Retina (tissue), 1 donor: ENCODE measurements at places on chromosomes 1 and 21.

- peak; percentile 44 for DNase-seq
Observed at GRCh38 chr1:169348383-169349036, 19.1 kb downstream of the NME7 start.

DNA sequence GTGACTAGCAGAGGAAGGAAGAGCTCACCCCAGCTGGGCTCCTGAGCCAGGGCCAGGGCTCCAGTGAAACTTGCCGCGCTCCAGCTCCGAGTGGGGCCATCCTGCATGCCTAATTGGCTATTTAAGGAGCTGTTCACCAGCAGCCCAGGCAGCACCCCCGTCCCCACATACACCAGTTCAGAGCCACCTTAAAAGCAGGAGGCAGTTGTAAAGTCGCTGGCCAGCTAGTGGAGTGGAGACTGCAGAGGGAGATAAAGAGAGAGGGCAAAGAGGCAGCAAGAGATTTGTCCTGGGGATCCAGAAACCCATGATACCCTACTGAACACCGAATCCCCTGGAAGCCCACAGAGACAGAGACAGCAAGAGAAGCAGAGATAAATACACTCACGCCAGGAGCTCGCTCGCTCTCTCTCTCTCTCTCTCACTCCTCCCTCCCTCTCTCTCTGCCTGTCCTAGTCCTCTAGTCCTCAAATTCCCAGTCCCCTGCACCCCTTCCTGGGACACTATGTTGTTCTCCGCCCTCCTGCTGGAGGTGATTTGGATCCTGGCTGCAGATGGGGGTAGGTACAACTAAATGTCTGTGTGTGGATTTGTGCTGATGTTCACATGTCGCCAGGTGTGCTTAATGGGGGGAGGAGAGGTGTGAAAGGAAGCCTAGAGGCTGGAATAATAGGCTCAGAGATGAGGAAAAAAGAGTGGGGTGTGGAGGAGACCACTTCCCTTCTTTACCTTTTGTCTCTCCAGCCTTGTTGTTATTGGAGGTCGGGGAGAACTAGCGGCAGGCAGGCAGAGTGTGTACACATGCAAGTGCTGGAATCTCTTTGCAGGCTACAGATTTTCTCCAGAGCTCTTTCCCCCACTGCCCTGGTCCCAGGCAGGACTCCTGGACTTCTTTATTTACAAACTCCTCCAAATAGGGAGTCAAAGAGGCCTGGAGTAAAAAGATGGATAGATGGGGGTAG is at the start of gene CA14:
TSS of gene CA14 (plus strand) at position 151 of the 962 bp plus-strand sequence. CDS start at position 506, 355 bp downstream.
- DNase-seq: peak; percentile 76

- no peak for DNase-seq
Observed at GRCh38 chr1:21921100-21921875, 15.8 kb downstream of the HSPG2 start.

DNA sequence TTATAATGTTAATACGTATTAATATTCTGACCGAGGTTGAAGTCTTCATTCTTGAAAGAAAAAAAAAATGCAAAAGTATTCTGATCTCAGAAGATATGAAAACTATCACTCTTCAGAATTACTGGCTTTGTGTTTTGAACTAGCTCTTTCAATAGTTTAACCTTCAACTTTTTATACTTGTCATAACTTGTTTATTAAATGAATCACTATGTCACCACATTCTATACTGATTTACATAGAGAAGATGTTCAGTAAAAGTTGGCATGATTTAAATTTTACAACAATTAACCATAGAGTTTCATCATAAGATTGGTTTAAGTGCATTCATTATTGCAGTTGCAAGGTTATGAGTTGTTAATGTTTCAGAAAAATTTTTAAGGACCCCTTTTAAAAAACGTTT is 57.3 kb downstream of the HS2ST1 start:
- DNase-seq: no peak

- DNase-seq: no peak
Observed at GRCh38 chr1:55823541-55824250, 608.5 kb upstream of the USP24 start.

- DNase-seq: no peak
Observed at GRCh38 chr1:62076286-62076685, 118.4 kb upstream of the L1TD1 start.

DNA sequence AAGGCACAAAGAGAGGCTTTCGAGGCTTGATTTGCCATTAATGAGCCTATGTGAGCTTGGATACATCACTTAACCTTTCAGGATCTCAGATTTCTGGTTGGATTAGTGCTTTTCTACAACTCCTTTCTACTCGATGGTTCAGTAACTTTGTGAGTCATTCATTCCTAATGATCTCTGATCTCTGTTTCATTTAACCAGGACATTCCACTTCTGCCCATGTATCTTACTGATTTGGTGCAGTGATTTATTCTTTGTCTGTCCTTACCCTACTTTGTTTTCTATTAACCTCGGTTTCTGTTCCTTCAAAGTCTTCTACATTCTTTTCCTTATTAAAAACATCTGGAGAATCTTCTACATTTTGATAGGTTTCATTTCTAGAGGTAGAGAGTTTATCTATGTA is 94.6 kb upstream of the ZBTB18 start:
- DNase-seq: no peak

DNA sequence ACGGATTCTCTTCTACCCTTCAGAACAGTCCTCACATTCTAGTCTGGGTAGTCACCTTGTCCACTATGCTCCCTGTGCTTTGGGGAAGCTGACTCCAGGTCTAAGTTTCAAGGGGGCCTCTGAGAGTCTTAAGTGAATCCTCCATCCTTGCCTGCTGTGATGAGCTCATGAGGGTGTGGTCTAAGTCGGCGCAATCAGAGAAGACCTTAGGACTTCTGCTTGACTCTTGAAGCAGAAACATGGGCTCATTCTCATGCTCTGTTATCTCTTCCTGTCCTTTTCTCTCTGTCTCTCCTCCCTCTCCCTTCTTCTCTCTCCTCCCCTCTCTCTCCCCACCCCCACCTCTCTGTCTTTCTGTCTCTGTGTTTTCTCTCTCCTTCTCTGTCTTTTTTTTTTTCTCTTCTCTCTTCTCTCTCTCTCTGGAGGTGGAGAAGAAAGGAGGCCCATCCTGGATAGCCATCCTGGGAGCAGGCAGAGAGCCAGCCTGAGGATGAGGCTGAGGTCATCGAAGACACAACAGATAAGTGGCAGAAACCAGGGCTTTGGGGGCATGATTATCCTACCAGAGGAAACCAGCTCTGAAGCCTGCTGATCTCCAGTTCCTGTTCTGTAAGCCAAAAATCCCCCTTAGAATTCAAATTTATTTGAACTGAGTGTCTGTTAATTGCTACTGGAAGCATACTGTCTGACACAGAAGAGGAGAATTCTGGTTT is 245.6 kb downstream of the SIPA1L2 start:
- no peak for DNase-seq

GRCh38 chr1:8281843-8282509 is 35.9 kb upstream of the SLC45A1 start:
- DNase-seq: peak; percentile 39

GRCh38 chr1:78491451-78492071 is 787 bp downstream of the PTGFR start:
- peak; percentile 80 for DNase-seq

- no peak for DNase-seq
Observed at GRCh38 chr1:228378873-228379460, 27.7 kb downstream of the TRIM11 start.

GRCh38 chr1:157111396-157112165 is 12.0 kb upstream of the ETV3L start:
- peak; percentile 57 for DNase-seq

DNA sequence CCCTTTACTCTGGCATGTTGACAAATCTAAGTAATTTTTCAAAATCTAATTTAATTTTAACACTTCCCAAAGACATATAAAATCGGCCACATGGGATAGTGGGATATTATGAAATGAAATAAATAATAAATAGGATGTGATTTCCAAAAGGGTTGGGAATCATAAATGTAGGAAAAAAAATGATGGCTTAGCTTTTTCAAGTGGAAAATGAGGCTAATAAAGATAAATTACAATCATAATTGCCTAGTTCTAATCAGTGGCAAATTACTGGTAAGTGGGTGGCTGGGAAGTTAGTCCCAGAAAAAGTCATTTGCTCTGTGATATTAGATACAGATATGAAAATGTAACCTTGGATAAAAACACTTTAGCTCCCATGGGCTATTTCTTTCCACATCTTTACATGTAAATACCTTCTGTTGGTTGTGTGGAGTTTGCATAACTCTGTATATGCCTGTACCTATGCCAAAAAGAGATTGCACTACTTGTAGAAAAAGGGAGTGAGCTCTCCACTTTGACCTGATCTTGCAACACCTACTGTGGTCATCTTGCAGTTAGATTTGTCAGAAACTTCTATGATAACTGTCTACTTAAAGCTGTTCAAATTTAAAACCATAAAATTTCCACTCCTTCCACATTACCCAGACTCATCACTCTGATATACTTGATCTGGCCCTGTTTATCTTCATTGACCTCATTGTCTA is 284.6 kb upstream of the KAZN start:
- no peak for DNase-seq

DNA sequence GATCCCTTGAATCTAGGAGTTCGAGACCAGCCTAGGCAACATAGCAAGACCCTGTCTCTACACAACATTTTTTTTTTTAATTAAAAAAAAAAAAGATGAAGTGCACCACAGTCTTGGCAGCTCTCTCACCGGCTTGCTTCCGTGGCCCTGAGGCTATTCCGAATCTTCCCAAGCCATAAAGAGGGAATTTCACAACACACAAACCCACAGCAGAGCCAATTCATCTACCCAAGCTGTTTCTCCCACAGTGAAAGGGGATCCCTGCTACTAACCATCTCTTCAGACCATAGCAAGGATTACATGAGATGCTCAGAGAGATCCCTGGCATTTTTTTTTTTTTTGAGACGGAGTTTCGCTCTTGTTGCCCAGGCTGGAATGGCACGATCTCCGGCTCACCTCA is 8.3 kb upstream of the CHD5 start:
- DNase-seq: no peak

- no peak for DNase-seq
Observed at GRCh38 chr1:26349188-26349876, 4.6 kb downstream of the CRYBG2 start.

DNA sequence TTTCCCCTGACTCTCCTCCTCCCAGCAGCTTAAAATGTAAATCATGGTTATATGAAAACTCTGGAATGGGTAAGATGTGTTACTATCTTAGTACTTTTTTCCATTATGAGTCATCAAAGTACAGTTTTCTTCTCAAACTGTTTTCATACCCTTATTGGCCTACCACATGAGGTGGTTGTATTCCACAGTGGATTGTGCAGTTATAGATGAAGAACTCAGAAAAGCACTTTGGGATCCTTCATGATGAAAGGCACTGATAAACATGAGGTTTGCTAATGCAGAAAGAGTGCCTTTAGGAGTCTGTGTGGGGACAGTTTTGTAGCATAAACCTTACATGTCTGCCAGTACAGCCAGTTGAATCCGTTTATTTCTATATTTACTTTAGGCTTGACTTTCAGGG is 32.0 kb upstream of the MYOCOS start:
- no peak for DNase-seq

- DNase-seq: peak; percentile 34
Observed at GRCh38 chr1:51915951-51916350, 37.4 kb upstream of the NRDC start.

DNA sequence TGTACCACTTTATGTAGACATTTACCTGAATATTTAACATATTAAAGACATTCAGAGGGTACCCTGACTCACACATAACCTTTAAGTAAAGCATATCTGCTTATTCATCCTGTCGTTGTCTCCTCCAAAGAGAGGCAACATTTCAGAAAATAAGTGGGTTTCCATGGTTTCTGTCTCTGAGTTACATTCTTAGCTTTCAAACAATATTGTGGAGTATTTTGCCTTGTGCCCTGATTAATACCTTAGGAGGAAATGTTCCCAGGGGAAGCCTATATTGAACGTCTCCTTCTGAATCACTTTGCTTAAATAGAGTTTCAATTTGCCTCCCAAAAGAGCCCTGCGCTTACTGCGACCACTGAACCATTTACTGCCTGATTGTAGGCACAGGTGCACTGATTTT is 26.1 kb downstream of the PALMD start:
- DNase-seq: no peak

DNA sequence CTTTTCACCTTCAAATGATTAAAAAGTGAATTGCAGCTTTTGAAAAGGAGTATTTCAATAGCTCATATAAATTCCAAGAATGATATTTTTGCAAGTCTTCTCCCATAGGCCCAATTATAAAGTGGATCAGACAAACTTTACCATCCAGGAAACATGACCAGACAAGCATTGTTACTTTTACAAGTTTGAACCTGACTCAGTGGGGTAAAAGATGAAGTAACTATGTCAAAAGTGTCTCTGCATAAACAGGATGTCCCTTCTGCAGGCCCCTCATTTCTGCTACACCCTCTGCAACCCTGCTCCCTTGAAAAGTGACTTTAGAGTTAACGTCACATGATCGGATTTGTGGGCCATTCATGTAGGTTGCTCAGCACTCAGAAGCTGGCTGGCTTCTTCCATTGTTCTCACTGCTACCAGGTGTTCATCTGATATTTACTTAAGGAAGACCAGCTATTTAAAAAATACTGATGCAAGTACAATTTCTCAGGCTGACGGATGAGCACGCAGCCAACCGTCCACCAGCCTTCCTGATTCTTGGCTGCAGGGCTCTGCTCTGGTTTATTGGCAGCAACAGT is 32.3 kb downstream of the URB1 start:
- DNase-seq: no peak

DNA sequence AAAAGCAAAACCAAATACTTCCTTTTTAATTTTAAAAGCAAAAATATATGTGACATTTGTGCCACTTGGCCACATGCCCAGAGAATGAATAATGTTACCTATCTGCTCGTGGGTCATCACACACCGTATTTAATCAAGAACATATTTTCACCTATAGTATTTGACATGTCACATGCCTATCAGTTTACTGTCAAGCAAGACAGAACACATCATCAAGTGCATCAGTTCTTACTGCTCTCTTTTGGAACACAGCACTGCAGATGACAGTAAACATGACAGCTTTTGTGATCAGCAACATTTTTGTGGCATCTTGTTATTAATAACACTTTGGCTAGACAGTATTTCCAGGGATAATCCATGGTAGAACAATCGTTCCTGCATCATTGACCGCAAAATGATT is 134.4 kb downstream of the LRRC7 start:
- DNase-seq: no peak

DNA sequence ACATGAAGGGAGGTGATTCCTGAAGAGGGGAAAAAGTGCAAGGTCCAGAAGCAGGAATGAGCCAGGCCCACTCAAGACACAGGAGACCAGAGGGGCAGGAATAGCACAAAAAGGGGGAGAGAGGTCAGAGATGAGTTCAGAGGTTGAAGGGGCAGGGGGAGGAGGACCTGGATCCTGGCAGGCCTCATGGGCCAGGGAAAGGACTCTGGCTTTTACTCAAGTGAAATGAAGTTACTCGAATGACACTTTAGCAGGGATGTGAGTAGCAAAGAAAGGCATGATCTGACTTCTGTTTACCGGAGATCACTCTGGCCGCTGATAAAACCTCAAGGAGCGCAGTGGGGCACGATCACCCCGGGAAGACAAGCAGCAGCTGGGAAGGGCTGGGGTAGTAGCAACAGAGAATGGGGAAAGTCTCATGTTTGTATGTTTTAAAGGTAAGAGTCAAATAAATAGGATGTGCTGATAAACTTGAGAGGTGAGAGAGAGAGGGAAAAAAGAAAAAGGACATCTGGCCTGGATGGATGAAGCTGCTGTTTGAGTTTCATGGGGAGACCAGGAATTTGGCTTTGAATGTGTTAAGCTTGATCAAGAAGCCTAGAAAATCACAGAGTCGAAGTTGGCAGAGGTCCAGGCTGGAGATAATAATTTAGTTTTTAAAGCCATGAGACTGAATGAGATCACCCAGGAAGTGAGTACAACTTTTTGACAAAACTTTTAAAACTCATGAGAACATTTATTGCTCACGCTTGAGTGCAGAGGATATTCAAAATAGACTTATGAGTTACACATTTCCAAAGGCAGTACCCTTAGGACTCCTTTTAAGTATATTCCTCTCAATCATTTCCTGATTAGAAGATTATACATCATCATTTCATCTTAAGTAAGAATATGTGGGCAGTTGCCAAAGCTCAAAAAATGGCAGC is 156.0 kb downstream of the RERE start:
- DNase-seq: no peak
